ENCODE measurements at places on chromosomes 4 and X. TPM values are rescaled to one million over a fixed set of nuclear protein-coding genes. Genes with fewer than 3 reads are reported as not detected.

CACNA1F gene
- total RNA-seq, result 0.19 TPM

DNA sequence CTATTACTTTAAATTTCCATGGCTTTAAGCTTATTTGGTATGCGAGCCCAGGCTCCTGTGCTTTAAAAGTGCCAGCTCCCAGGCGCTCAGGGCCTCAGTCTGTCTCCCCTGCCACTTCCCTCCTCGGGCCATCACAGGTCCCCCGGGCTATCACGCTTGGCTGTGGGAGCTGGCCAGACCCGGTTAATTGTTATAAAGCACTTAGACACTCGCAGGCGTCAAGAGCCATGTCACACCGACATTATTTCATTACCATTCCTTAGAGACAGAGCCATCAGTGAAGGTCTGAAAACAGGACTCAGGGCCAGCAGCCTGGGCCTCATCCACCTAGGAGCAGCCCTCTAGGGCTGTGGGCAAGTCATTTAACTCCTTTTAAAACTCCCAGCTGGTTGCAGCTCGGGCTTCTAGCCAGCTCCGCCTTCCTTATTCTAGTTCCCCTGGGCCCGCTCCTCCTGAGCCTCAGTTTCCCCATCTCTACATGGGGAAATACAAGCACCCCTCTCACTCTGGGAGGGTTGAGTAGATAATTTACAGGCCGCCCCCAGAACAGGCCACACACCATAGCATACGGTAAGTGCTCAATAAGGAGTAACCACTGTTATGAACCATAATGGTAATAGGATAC lies 99.0 kb downstream of the HMX1 start:
- H3K27ac ChIP-seq, result no peak overlapping the region
- DNase-seq, result no peak
- H3K4me1 ChIP-seq, result no peaks in the 10 kb centered on the region
- no peak overlapping the region for H3K4me3 ChIP-seq

DNA sequence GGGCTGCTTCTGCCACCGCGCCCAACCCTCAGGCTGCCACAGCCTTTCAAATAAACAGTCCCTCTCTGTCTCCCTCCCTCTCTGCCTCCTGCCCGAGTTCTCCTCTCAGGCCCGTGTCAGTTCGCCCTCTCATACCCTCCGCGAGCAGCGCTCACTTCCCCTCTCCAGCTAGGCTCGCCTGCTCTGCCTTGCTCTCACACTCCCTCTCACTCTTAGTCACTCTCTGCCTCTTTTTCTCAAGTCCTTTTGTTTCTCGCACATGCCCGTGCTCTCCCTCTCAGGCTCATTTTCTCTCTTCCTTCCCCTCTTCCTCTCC lies 3.2 kb downstream of the EFNB1 start:
- peak; percentile 8 for DNase-seq
- H3K27ac ChIP-seq, result no peak overlapping the region
- H3K27me3 ChIP-seq, result no peaks in the 10 kb centered on the region
- H3K36me3 ChIP-seq, result peaks cover 3% of the 10 kb centered on the region

MAP3K15 gene
- total RNA-seq, result 4.2 TPM

DNA sequence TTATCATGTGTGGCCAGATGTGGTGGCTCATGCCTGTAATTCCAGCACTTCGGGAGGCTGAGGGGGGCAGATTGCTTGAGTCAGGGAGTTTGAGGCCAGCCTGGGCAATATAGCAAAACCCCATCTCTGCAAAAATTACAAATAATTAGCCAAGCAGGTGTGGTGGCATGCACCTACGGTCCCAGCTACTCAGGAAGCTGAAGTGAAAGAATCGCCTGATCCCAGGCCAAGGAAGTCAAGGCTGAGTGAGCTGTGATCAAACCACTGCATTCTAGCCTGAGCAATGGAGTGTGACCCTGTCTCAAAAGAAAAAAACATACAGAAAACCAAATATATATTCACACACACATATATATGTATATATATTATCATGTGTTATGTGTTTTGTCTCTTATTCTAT lies 15.0 kb downstream of the APELA start:
- no peak overlapping the region for H3K4me3 ChIP-seq
- H3K4me1 ChIP-seq, result peaks cover 6% of the 10 kb centered on the region
- no peak for DNase-seq
- H3K27me3 ChIP-seq, result no peaks in the 10 kb centered on the region
- H3K27ac ChIP-seq, result peak overlapping the region; percentile 16

DNA sequence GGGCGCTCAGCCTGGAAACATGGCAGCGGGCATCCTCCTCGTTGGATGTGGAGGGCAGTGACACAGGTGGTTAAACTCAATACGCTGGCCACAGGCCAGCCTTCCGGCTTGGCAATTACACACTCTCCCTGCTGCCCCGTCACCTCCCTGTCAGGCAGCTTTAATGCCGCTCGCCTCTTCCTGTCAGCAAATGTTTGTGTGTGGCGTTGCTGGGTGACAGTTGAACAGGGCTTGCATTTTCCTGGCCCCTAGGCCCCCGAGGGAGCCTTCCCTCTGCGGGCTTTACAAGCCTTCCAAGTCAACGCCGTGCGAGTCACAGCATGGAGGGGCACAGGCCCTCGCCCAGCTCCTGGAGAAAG lies 620.0 kb downstream of the BCOR start:
- H3K4me3 ChIP-seq, result no peak overlapping the region
- H3K4me1 ChIP-seq, result peaks cover 28% of the 10 kb centered on the region

DRD5 gene
- total RNA-seq, result 0.13 TPM

DNA sequence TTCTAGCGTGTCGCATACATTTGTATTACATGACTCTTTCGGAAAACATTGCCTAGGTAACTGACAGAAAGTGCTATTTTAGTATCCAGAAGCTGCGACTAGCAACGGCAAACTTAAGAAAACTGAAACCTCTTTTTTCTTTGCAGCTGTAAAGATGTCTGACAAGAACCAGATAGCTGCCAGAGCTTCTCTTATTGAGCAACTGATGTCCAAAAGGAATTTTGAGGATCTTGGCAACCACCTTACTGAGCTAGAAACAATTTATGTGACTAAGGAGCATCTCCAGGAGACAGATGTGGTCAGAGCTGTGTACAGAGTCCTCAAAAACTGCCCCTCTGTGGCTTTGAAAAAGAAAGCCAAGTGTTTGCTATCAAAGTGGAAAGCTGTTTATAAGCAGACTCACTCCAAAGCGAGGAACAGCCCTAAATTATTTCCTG lies 9.4 kb downstream of the TCEANC start:
- peaks cover 6% of the 10 kb centered on the region for H3K36me3 ChIP-seq
- H3K4me1 ChIP-seq, result peaks cover 6% of the 10 kb centered on the region
- H3K27me3 ChIP-seq, result no peaks in the 10 kb centered on the region
- H3K27ac ChIP-seq, result no peak overlapping the region
- DNase-seq, result no peak

CXCL13 gene
- total RNA-seq, result not detected

DNA sequence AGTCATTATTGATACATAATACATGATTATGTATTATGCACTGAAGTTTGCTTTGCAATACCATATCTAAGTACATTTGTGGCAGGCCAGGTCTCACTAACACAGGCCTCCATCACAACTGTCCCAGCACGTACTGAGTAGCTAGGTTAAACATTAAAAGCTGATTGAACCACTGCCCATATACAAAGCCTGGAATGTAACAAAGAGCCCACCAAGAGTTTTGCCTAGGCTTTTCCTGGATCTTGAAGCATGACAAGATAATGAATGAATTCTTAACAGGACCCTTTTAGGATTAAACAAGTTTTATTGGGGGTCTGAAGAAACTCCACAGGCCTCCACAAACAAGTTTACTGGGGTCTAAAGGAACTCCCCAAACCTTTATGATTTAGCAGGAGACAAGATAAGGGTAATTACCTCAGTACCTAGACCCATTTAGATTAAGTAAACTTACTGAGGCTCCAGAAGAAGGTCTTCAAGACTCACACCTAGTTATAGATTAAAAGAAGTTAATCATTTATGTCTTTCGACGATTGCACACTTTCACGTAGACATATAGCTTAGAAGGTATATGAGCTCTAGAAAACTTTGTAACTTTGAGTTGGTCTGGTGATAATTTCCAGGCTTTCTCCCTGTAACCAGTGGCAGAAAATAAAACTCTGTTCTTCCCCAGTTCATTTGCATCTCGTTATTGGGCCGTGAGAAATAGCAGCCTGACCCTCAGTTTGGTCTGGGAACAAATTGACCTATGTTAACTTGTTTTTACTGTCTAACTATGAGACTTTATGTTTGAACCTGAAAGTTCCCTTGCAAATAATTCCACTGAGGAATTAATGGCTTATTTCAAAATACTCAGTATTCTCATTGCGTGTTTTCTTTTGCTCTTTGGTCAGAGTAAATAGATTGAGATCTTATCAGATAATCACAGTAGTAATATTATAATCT lies 84.8 kb downstream of the PHEX start:
- H3K4me1 ChIP-seq, result peaks cover 34% of the 10 kb centered on the region
- no peaks in the 10 kb centered on the region for H3K27me3 ChIP-seq
- H3K36me3 ChIP-seq, result no peaks in the 10 kb centered on the region
- DNase-seq, result no peak

DKK2 gene
- 17.0 TPM for total RNA-seq

CCDC149 gene
- total RNA-seq, result 13.2 TPM

TSPAN5 gene
- 7.5 TPM for total RNA-seq

GRCh38 chrX:32778965-32779364 lies 432.4 kb downstream of the DMD start:
- peaks cover under 1% of the 10 kb centered on the region for H3K4me1 ChIP-seq
- no peak for DNase-seq
- no peak overlapping the region for H3K27ac ChIP-seq
- H3K4me3 ChIP-seq, result no peak overlapping the region

F9 gene
- total RNA-seq, result not detected

COL4A6 gene
- 66.6 TPM for total RNA-seq

GRCh38 chr4:90540536-90540935 lies 413.3 kb downstream of the CCSER1 start:
- H3K4me1 ChIP-seq, result peaks cover 3% of the 10 kb centered on the region
- H3K27ac ChIP-seq, result no peak overlapping the region
- no peak for DNase-seq
- H3K27me3 ChIP-seq, result no peaks in the 10 kb centered on the region
- H3K4me3 ChIP-seq, result no peak overlapping the region

FAAH2 gene
- total RNA-seq, result 9.8 TPM

- no peak for DNase-seq
- no peak overlapping the region for H3K4me3 ChIP-seq
- H3K36me3 ChIP-seq, result no peaks in the 10 kb centered on the region
- H3K4me1 ChIP-seq, result peaks cover 3% of the 10 kb centered on the region
- H3K27ac ChIP-seq, result peak overlapping the region; percentile 40
Measured at GRCh38 chr4:168449719-168450452, 30.4 kb downstream of the DDX60L start.

- peaks cover 52% of the 10 kb centered on the region for H3K4me1 ChIP-seq
- no peak overlapping the region for H3K27ac ChIP-seq
- H3K27me3 ChIP-seq, result no peaks in the 10 kb centered on the region
- peak; percentile 52 for DNase-seq
- H3K4me3 ChIP-seq, result no peak overlapping the region
Measured at GRCh38 chr4:52911684-52912294, 49.7 kb downstream of the RASL11B start.
